ENCODE measurements at places on chromosomes 4 and X.

GRCh38 chrX:129779747-129780146 is at the start of gene SASH3:
SASH3 (plus strand) TSS chrX:129779949; CDS start chrX:129780098, 149 bp downstream.
- DNase-seq, result no peak

- DNase-seq, result no peak
Measured at GRCh38 chrX:45009371-45010000, 136.5 kb downstream of the KDM6A start.

GRCh38 chr4:1521821-1522361 is 115.6 kb upstream of the NKX1-1 start:
- DNase-seq, result peak; percentile 24

GRCh38 chr4:6622744-6623143 is 17.7 kb upstream of the MRFAP1 start:
- DNase-seq, result no peak

DNA sequence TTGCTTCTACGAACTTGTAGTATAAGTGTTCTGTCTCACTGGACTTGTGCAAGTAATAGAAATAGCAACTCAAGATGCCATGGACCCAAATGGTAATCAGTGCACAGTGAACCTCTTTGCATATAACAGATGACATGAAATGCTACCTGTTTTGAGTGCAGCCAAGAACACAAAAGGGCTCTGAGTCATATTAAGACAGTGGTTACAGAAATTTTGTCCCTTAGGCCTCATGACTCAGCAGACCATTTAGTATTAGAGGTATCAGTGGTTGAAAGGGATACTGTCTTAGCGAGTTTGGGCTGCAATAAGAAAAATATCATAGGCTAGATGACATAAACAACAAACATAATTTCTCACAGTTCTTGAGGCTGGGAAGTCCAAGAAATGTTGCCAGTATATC is 502.9 kb upstream of the PCDH10 start:
- DNase-seq, result no peak

GRCh38 chr4:84497504-84498202 is 1.4 kb downstream of the NKX6-1 start:
- DNase-seq, result peak; percentile 40

DNA sequence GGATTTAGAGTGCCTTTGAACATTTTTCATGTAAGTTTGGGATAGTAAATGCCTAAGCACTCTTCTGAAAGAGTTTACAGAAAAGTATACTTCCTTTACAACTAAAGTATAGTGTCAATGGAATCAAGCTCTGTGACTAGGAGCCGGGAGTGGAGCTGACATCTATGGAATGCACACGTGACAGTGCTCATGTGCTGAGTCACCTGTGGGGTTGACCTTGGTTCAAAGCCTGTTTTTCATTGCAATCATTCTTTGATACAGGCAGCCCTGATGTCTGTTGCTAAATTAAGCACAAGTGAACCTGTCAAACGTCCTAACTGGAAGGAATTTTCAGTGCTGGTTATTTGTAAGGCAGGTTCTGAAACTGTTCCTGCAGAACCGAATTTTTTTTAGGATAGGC is 82.5 kb downstream of the GPAT3 start:
- DNase-seq, result no peak

DNA sequence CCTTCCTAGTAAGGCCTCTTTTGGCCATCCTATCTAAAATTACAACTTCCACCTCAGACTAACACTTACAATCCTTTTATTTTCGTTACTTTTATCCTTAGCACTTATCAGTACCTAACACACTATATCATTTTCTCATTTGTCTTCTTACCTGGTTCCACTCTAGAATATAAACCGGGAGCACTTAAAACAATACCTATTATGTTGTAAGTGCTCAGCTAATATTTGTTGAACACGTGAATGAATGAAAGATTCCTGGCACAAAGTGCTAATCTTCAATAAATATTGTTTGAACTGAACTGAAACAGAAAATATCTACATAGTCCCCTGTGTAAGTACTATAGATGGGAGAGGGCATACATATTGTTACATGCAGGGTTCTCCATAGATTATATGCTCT is 14.4 kb downstream of the MGARP start:
- no peak for DNase-seq

Measured in glutamatergic neuron (in vitro differentiated cells).